CD8-positive, alpha-beta memory T cell (primary cell): ENCODE measurements at places on chromosomes 6 and 20. TPM values are rescaled to one million over a fixed set of nuclear protein-coding genes. Genes with fewer than 3 reads are reported as not detected.

DCBLD1 gene
- 4.1 TPM for total RNA-seq

ULBP2 gene
- total RNA-seq, result 0.51 TPM

- DNase-seq, result no peak
- no peaks in the 10 kb centered on the region for H3K27me3 ChIP-seq
- H3K4me3 ChIP-seq, result no peak overlapping the region
- no peaks in the 10 kb centered on the region for H3K4me1 ChIP-seq
- peaks cover 6% of the 10 kb centered on the region for H3K36me3 ChIP-seq
- H3K27ac ChIP-seq, result no peak overlapping the region
Observed at GRCh38 chr6:130158548-130158947, 64.2 kb downstream of the SAMD3 start.

- H3K36me3 ChIP-seq, result no peaks in the 10 kb centered on the region
- no peak overlapping the region for H3K4me3 ChIP-seq
- H3K27me3 ChIP-seq, result no peaks in the 10 kb centered on the region
- H3K27ac ChIP-seq, result no peak overlapping the region
- DNase-seq, result no peak
- H3K4me1 ChIP-seq, result no peaks in the 10 kb centered on the region
Observed at GRCh38 chr20:7772371-7772770, 167.9 kb downstream of the HAO1 start.

GRCh38 chr6:43089467-43089866 is 13.4 kb downstream of the PTK7 start:
- H3K4me1 ChIP-seq, result no peaks in the 10 kb centered on the region
- H3K27ac ChIP-seq, result no peak overlapping the region
- H3K4me3 ChIP-seq, result no peak overlapping the region
- no peaks in the 10 kb centered on the region for H3K36me3 ChIP-seq

DNA sequence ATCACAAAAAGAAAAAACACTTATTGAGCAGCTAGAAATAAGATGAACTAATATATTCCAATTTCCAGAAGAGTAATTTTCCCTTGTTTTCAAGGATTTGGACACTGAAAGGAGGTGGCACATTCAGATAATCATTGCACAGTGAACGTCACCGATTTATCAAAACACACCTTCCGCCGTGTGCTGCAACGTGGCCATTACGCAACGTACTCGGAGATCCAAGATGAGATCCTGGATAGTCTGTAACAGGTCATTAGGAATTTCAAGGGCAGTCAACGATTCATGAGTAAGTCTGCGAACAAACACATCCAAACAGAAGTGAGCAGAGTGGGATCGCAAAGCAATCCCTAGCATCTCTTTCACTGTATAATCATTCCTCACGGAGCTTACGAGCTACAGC is 93.0 kb downstream of the HUS1B start:
- H3K27me3 ChIP-seq, result no peaks in the 10 kb centered on the region
- DNase-seq, result no peak
- peaks cover 5% of the 10 kb centered on the region for H3K36me3 ChIP-seq
